ENCODE measurements at places on chromosomes 13 and 19. TPM values are rescaled to one million over a fixed set of nuclear protein-coding genes. Genes with fewer than 3 reads are reported as not detected.

The ZNF444 gene
- total RNA-seq: 41.6 TPM

DNA sequence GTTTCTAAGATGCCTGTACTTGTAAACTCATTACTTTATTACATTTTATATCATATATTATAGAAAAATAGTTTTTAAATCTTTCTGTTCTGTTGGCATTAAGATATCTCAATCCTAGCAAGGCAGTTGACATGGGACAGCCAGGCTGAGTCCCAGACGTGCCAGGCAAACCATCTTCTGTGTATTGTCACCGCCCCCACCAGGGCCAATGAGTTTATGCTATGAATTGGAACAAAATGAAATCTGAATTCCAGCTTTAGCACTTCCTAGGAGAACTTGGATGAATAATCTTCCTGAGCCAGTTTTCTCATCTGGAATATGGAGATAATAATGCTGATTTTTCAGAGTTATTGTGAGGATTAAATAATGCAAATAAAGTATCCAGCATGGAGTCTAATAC lies 79.9 kb upstream of the GSX1 start:
- no peak for DNase-seq

The TRPC4 gene
- total RNA-seq: 6.3 TPM

GRCh38 chr13:70969321-70969720 lies 861.1 kb upstream of the KLHL1 start:
- DNase-seq: no peak

The A1BG gene
- total RNA-seq: 40.0 TPM

DNA sequence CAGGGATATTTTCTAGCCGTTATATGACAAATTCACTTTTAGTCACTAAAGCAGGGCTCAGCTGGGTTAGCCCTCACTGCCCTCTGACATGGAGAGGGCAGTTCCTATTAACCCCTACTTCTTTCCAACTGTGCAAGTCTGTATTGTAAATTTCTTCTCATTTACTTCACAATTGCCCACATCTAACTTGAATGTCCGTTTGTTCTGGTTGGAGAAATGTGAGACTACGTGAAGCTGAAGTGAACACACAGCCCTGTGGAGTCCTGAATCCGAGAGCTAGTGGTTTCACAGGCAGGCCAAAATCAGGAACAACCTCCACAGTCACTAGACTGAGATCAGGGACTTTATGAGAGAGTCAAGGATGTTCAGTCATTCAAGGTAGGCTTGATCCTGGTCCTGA lies 4.4 kb upstream of the MYO16 start:
- no peak for DNase-seq

The CKM gene
- not detected for total RNA-seq

- no peak for DNase-seq
These were observed 8.5 kb upstream of the ZNF83 start for GRCh38 chr19:52646571-52647217.

GRCh38 chr13:64553411-64554129 lies 2676.6 kb downstream of the PCDH9 start:
- DNase-seq: no peak

GRCh38 chr13:46830405-46831005 lies 33.5 kb upstream of the ESD start:
- DNase-seq: no peak

GRCh38 chr13:102779436-102780159 lies 6.0 kb upstream of the TEX30 start:
- DNase-seq: no peak

DNA sequence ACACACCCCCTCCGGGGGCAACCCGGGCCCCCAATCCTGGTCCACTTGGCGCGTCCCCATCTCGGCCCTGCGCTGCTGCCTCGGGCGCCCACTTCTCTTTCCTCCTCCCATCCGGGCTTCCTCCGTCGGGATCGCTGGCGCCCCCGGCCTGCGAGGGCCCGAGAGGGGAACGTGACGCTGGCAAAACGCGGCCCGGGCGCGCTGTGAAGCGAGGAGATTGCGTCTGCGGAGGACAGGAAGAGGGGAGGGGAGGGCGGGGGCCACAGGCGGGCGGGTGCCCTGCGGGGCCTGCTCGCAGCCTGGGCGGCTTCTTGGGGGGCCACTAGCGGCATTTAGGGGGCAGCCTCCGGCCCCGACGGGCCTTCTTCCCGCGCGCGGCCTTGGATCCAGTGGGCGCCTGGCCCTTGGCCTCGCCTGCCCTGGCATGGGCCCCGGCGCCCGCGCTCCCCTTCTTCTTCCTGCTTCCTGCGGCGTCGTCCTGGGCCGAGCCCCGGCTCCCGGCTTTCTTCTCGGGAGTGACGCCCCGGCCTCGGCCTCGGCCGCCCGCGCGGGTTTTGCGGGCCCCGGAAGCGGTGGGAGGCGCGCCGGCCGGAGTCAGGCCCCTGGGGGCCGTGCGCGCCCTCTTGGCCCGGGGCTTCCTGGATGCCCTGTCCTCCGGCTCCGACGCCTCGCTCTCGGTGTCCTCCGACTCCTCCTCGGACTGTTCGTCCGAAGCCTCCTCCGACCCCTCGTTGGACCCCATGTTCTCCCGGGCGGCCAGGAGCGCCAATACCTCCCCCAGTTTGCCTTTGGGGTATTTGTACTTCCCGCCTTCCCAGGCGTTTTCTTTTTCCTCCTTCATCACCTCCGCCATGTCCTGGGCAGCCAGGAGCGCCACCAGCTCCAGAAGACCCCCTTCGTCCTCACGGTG lies 2.2 kb downstream of the PNMA8B start:
- DNase-seq: no peak

DNA sequence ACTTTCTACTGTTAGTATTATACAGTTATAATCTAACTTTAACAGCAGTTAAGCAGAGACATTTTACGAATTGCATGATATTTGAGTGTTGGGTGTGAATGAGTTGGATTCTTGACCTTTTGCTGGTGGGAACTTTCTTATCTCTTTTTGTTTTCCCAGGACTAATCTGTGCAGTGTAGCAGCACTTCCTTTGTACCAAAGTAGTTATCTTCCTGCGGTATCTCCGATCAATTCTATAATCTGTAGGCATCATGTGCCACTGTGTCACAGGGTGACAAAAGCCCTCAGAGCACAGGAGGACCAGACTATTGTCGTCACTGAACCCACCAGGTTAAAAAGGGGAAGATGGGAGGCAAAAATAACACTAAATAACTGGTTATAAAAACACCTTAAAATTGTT lies 823.5 kb downstream of the GPC5 start:
- DNase-seq: no peak

- DNase-seq: no peak
These were observed 1.7 kb downstream of the UBXN6 start for GRCh38 chr19:4455719-4456475.

GRCh38 chr19:18855647-18856384 lies 24.1 kb downstream of the UPF1 start:
- no peak for DNase-seq

DNA sequence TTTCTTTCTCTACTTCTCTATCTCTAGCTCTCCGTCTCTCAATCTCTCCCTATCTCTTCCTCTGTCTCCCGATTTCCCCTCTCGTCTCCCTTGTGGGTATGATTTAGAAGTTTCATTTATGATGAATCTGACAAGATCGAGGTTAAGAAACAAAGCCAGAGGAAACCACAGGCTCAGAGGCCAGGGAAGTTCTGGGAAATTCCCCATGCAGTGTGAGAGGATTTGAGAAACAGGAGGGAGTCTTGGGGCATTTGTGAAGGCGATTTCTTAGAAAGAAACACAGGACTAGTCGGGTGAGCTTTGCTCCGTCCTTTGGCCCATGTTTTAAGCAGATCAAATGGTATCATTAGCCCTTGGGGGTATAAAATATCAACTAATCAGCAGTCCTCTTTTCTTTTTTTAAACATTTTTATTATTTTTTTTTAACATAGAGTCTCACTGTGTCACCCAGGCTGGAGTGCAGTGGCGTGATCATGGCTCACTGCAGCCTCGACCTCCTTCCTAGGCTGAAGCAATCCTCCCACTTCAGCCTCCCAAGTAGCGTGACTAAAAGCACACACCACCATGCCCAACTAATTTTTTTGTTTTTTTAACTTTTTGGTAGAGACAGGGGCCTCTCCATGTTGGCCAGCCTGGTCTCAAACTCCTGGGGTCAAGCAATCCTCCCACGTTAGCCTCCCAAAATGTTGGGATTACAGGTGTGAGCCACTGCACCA lies 25.8 kb downstream of the TNFSF9 start:
- DNase-seq: no peak

- no peak for DNase-seq
These were observed 195.3 kb downstream of the ITGBL1 start for GRCh38 chr13:101647760-101648159.

GRCh38 chr19:582497-583197 lies 7.0 kb upstream of the HCN2 start:
- DNase-seq: no peak

All from osteocyte (in vitro differentiated cells).